Sigmoid colon (tissue), 7 donors: ENCODE measurements at places on chromosomes 5 and 9. TPM values are rescaled to one million over a fixed set of nuclear protein-coding genes. Genes with fewer than 3 reads are reported as not detected.

PCA3 gene
- 0.60 TPM for polyA plus RNA-seq

PCDHGB2 gene
- polyA plus RNA-seq: not detected

ZNG1E gene
- 36.8 TPM for polyA plus RNA-seq

SHB gene
- polyA plus RNA-seq: 11.7 TPM

GEMIN5 gene
- 5.9 TPM for polyA plus RNA-seq

PCDHA12 gene
- polyA plus RNA-seq: not detected

PCDHAC1 gene
- not detected for polyA plus RNA-seq

CENPH gene
- polyA plus RNA-seq: 11.3 TPM

CNOT8 gene
- polyA plus RNA-seq: 51.6 TPM

PJA2 gene
- 39.0 TPM for polyA plus RNA-seq

ACSL6 gene
- polyA plus RNA-seq: not detected

SCGB3A2 gene
- not detected for polyA plus RNA-seq

NME5 gene
- polyA plus RNA-seq: 1.5 TPM

TTC39B gene
- 8.9 TPM for polyA plus RNA-seq

ELAVL2 gene
- 0.22 TPM for polyA plus RNA-seq

SOWAHA gene
- 26.4 TPM for polyA plus RNA-seq

MYMK gene
- polyA plus RNA-seq: not detected

FAM153A gene
- polyA plus RNA-seq: 5.6 TPM

LRRC19 gene
- 17.1 TPM for polyA plus RNA-seq

ABL1 gene
- polyA plus RNA-seq: 31.8 TPM

CCNJL gene
- polyA plus RNA-seq: 10.8 TPM

ANKRD31 gene
- not detected for polyA plus RNA-seq

PCDHGC4 gene
- not detected for polyA plus RNA-seq

RFESD gene
- not detected for polyA plus RNA-seq
